K562 (cell line): ENCODE measurements at places on chromosomes 2 and 18.

DNA sequence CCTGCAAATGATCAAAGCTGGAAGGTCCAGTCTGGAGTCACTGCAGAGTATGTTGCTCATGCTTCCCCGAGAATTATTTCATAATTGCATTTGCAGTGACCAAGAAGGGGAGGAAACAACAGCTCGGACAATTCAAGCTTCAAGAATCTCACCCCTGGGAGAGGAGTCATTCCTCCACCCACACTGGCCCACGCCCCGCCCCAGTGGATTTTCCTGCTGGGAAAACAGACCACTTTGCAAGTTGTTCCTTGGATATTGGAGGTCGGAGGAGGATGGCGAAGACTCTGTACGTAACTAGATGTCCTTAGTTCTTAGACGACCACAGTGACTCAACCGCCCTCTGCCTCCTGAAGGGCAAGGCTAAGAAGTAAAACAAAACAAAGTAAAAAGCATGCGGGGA, 159.4 kb downstream of the TPO start:
- no peak for DNase-seq

- DNase-seq: no peak
These were observed 124.1 kb downstream of the RAPGEF4 start for GRCh38 chr2:172859581-172860335.

- DNase-seq: no peak
These were observed 84.3 kb downstream of the AGPS start for GRCh38 chr2:177476897-177477296.

GRCh38 chr2:51472783-51473182, 440.9 kb upstream of the NRXN1 start:
- DNase-seq: no peak

DNA sequence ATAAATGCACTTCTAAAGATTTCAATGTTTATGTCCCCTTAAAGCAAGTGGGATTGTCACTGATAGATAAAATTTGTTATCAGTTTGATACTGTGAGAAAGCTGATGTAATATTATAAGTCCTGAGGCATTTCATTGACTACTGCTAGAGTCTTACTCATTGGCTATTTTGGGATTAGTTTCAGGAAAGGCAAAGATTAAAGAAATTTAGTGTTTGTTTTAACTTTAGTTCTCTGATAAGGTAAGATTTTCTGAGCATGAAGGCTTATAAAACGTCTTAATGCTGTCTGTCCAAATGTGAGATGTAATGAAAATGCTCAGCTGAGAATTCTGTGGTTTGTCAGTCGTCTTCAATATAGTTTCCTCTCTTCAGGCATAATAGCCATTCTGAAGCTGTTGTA, 886.4 kb upstream of the CDH2 start:
- no peak for DNase-seq

- DNase-seq: no peak
These were observed 258.4 kb downstream of the MEIS1 start for GRCh38 chr2:66693076-66693965.

DNA sequence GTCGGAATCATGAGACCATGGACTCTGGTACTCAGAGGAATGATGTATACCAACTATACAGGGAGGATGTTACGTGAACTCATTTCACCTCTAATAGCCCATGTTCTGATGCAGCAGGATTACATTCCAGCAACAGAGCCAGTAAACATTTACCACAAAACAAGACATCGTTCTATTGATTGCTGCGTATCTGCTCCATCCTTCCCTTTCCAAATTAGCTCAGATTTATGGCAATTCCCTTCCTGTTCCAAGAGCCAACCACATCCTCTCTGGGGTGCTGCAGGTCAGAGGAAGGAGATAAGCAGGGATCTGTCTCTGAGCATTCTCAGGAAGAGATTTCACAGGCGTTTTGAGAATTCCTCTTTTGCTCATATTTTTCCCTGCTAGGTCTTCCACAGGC, 98.3 kb downstream of the KLF7 start:
- DNase-seq: no peak

GRCh38 chr2:72127401-72128058, 20.1 kb downstream of the CYP26B1 start:
- DNase-seq: no peak

GRCh38 chr18:4360221-4360715, 94.8 kb downstream of the DLGAP1 start:
- DNase-seq: no peak

GRCh38 chr2:204135752-204136151, 199.2 kb downstream of the ICOS start:
- DNase-seq: no peak

DNA sequence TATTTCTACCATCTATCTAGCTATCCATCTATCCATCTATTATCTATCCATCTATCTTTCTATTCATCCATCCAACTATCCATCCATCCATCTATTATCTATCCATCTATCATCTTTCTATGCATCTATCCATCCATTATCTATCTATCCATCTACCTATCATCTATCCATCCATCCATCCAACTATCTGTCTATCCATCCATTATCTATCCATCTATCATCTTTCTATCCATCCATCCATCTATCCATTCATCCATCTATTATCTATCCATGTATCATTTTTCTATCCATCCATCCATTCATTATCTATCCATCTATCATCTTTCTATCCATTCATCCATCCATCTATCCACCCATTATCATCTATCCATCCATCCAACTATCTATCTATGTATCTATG, 24.6 kb upstream of the ZNF407 start:
- DNase-seq: no peak

DNA sequence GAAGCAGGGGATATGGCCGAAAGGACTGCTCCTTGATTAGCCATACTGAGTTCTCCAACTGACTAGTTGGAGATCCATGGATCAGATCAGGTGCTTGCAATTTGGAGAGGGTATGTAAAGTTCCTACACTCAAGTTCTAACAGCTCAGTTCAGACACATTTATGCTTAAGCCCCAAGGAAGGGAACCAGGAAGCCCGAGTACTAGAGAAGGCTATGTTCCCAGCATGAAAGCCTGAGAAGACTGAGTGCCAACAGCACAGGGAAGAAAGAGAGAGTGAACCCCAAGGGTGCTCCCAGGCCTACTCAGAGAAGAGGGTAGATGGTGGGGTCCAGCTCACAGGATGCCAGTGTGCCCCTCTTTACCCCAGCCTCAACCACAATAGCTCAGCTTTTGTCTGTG, 16.1 kb upstream of the SPTBN1 start:
- DNase-seq: no peak

- DNase-seq: no peak
These were observed 62.0 kb downstream of the MBD2 start for GRCh38 chr18:54162431-54162830.

GRCh38 chr18:34339155-34339554, 114.4 kb upstream of the NOL4 start:
- DNase-seq: no peak

DNA sequence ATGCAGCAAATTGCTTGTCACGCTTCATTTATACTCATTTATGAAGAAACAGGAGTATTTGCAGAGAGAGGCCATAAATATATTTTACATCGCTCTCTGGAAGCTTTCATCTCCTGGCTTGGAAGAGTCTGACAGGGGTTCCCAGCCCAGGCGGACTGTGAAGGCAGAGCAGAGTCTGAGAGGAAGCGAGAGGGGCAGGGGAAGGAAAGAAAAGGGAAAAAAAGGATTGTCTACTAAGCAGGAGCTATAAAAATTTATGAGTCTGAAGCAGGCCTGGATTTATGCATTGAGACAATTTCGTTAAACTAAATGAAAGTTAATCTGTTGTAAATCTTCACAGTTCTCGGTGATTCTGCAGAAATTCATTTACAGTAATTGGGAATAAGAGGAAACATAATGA, 143.9 kb upstream of the GYPC start:
- DNase-seq: no peak

- no peak for DNase-seq
These were observed 182.9 kb upstream of the ID2 start for GRCh38 chr2:8498994-8499393.

DNA sequence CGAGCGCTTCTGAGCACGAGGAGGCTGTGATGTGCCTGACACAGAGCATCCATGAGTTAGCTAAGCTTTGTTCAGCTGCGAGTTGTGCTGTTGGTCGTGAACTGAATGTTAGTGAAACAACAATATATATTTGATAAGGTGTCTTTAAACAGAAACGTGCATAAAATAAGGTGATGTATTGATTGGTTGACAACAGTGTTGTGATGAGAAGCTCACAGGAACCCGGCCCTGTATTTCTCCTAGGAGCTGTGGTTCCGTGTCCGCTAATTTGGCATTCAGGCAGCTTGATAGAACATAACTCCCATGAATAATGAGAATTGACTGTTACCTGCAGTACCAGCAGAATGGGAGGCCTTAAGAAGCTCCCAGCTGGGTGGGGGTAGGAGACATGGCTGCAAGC, 146.4 kb upstream of the MYCN start:
- DNase-seq: no peak

GRCh38 chr2:104863146-104863467, 9.2 kb downstream of the POU3F3 start:
- DNase-seq: no peak

GRCh38 chr18:39607034-39607433, 2041.4 kb upstream of the CELF4 start:
- no peak for DNase-seq

DNA sequence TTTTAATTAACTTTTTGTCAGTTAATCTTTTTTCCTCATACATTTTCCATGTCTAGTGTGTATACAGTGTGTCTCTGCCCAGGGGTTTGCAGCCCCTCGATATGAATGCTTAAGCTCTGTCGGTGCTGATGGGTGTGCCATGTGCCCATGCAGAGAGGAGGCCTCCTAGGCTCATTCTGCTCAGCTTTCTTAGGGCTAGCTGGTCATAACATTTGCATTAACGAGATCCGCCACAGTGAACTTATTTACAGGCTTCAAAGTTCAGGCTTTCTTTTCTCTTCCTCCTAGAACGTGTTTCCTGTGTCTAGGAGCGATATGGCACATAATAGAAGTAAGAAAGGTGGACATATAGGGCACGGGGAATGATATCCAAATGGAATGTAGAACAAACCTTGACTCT, 783.3 kb downstream of the PLCL1 start:
- DNase-seq: no peak

GRCh38 chr2:42922293-42922692, 129.9 kb upstream of the HAAO start:
- DNase-seq: no peak

- no peak for DNase-seq
These were observed 78.7 kb downstream of the GRB14 start for GRCh38 chr2:164542581-164543021.

GRCh38 chr2:75870651-75871137, 160.0 kb upstream of the GCFC2 start:
- DNase-seq: no peak

DNA sequence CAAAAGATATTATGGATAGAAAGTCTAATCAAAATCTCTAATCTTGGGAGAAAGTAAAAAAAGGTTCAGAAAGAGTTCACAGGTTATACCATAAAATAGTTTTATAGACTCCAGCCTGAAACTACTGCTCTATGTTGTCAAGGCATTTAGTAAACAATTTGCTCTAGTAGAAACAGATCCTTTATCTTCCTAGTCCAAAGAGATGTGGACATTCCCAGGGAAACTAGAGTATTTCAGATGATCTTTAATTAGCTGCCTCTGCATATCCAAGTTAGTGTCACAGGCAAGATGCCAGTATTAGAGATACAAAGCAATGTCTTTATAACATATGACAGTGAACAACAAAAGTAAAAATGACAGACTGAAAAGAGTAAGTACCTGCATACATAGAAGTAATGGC, 708.6 kb downstream of the CCDC85A start:
- no peak for DNase-seq

- DNase-seq: no peak
These were observed 132.7 kb upstream of the NT5C1B start for GRCh38 chr2:18722101-18722500.

- no peak for DNase-seq
These were observed 41.4 kb downstream of the PDIA6 start for GRCh38 chr2:10770956-10771750.

DNA sequence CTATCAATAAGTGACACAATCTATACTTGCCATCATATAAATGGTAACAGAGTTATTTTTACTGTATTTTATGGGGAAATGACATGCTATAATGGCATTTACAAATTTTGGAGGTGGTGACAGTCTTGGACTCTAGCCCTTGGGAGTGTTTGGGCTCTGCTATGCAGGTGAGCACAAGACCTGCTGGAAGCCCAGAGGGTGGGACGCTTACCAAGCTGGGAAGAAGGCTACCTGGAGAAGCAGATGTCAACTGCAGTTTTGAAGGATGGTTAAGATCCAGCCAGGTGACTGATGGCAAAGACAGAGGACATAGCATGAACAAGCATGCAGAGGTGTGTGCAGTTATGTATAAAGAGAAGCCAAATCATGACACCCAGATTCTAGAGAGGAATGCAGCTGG, 346.9 kb downstream of the MYCN start:
- DNase-seq: no peak

DNA sequence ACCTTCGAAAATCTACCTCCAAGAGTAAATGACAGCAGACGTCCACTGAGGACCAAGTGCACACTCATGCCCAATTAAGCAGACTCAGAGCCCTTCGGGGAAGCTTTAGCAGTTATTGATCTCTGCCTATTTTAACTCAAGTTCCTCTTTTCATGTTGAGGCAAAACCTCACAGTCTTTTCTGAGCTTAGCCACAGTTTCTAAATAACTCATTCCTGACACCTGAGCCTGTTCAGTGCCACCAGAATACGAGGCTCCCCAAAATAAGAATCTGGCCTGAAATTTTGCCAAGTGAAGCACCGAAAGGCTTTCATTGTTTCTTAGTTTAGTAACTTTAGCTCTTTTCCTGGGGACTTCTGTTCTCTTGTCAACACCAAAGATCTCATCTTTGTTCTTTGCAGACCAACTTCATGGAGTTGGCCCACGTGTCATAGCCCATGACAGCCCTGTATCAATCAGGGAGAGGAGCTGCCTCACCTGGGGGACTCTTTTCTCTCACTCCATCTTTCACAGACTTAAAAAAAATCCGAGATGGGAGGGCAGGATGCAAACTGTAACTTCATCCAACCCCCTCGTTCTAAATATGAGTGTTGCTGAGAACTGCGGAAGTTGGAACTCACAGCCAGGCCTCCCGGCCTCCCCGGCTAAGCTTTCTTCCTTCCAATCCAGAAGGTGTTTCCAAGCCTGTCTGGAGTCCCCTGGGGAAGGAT, 22.2 kb downstream of the INPP5D start:
- DNase-seq: no peak

DNA sequence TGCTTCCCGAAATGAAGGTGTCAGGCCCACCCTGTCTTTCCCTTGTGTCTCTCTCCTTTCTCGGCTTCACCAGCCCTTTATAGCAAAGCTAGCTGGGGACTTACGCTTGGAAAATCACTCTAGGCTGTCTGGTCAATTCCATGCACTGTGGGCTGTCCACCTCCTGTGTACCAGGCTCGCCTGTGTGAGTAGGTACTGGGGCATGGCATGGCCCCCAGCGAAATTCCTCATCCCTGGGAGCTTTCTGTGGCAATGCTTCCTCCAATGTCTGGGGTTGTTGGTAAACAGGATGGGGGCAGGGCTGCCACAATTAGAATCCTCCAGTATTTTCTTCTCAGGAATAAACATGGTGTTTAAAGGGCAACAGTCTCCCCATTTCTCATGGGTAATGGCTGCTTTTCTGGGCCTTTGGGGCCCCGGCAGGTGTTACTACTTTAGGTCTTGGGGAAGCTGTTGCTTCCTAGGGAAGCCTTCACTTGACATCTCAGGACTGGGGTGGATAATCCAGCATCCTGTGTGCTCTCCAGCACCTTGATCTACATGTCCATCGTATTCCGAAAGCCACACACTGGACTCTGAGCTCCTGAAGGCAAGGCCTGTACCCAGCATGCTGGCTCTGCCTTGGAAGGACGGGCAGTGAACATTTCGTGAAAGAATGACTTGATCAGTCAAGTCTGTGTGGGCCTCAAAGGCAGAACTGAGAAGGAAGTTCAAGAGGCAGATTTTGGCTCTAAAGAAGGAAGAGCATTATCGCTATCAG, 21.1 kb downstream of the RHOB start:
- DNase-seq: no peak
